ENCODE measurements at places on chromosomes 16 and 17.

DNA sequence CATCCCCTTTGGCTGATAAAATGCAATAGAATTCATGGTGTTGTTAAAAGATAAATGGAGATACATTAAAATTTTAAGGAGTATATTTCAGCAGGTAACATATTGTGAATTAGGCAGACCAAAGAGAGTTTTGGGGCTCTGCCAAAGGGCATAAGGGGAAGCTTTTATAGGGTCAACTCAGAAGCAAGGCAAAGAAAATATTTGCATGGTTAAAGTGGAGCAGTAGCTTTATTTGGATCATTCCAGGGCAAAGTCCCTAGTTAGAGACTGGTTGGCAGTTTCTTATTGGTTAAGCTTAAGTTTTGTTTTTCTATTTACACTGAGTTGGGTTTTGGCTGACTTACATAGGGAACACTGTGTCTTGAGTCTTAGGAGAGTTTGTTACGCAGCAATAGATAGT, 75.1 kb upstream of the CA10 start:
- no peak for DNase-seq

- no peak for DNase-seq
Measured at GRCh38 chr17:31570951-31571892, 179.7 kb downstream of the RAB11FIP4 start.

DNA sequence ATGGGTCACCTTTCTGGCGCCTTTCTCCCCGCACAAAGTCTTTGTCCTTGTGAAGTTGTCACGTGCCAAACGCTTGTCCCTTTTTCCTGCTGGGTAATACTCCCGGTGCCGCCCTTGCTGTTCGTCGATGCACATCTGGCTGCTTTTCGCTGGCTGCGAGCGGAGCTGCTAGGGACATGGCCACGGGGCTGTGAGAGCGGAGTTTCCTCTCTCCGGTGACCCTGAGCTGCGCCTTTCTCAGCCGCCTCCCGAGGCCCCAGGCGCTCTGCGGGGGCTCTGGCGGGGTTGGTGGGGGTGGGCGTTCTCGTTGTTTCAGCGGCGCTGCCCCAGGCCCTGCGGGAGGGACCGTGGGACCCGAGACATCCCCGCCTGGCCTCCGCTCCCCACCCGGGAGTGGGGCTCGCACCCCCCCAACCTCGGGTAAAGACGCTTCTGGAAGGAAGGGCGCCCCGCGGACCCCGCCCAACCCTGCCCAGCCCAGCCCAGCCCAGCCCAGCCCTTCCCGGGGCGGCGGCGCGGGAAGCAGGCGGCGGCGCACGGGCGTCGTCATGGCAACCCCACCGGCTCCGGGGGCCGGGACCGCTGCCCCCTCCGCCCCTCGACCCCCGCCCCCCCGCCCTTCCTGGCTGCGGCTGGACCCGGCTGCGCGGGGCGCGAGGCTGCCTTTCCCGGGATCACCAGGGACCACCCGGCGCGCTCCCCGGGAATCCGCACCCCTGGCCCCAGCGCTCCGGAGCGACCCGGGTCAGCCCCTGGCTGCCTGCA, 12.3 kb downstream of the CHMP6 start:
- no peak for DNase-seq

DNA sequence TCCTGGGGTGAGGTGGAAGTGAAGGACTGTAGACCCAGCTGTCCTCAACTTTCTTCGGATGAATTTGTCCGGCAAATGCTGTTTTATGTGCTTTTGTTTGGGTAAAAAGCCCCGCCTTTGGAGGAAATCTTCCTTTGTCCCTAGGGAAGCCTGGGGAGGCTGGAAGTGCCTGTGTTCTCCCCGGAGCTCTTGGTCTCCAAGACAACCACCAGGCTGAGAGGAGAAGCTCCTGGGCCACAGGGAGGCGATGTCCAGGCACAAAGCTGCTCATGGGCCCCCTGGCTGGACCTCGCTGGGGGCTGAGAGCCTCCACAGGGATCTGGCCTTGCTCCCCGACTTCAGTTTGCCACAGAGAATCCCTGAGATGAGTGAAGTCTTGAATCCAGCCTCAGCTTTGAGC, 293.1 kb upstream of the N4BP1 start:
- no peak for DNase-seq

DNA sequence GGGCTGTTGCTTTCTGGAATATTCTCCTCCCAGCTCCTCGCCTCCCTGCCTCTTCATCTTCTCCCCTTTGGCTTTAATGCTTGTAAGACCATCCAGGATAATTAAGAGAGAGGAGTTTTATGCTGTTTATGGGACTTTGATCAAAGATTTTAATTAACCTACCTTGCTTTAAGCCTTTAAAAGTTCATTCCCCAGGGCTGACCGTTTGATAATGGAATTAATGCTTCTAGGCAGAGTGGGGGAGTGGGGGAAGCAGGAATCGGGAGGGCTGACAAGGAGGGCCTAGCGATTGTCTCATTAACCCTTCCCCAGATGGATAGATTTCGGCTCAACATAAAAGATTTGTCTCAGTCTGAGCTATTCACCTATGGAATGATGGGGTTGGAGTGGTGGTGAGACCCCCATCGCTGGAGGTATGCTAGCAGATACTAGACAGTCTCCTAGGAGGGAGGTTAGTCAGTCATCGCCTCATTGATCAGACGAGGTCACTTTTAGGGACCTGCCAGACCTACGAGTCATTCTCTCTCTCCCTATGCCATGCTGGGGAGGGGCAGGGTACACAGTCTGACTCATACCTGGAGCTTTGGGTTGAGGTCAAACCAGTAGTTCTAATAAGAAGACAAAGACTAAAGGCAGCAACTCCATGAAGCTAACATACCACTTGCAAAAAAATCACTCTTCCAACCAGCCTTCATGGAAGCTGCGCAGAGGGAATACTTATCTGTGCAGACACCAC, 236.6 kb upstream of the NLRP1 start:
- DNase-seq, result no peak

- DNase-seq, result no peak
Measured at GRCh38 chr17:385178-385835, 32.7 kb upstream of the RPH3AL start.
